ENCODE measurements at places on chromosomes 6 and 20.

DNA sequence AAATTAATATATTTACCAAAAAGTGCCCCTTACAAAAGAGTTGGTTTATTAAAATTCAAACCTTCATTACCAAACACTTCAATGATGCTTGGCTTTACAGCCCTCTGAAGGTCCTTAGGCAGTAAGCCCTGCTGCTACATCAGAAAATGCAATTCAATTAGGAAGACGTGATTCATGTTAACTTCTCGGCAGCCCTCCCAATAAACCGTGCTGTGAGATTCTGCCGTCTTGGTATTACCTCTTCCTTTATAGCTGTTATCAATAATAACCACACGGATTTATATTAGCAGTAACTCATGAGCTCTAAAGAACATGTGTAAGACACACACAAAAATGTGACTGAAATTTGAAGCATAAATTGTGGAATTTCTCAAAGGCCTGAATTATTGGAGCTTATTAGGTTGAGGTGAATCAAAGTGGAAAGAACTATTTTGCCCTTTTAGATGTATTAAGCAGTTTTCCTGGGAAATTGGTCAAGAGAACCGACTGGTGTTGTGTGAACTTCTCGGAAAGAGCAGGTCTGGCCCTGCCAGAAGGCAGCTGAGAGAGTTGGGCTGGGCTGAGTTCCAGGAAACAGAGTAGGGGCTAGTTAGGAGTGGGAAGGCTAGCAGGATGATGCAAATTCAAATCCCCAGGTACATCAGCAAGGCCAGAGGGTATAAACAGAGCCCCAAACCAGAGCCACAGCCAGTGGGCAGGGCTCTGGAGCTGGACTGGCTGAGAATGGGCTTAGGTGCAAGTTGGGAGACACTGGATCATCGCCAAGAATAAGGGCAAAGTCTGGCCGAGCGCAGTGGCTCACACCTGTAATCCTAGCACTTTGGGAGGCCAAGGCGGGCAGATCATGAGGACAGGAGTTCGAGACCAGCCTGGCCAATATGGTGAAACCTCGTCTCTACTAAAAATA, 33.1 kb downstream of the FGD2 start:
- peak; percentile 17 for DNase-seq

GRCh38 chr20:21503345-21503744, 10.5 kb downstream of the NKX2-2 start:
- peak; percentile 42 for DNase-seq

DNA sequence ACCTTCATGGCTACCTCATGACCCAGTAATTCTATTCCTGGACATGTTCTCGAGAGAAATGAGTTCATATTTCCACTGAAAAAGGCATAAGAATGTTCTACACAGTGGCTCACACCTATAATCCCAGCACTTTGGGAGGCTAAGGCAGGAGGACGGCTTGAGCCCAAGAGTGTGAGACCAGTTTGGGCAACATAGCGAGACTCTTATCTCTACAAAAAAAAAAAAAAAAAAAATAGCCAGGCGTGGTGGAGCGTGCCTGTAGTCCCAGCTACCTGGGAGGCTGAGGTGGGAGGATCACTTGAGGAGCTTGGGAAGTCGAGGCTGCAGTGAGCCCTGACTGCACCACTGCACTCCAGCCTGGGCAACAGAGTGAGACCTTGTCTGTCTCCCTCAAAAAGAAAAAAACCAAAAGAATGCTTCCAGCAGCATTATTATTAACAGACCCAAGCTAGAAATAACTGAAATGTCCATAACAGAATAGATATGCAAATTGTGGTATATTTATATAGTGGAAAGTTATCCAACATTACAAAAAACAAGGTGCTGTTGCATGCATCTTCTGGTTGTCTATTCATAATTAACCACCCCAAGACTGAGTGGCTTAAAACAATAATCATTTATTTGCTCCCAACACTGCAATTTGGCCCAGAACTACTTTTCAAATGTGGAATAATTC, 9.4 kb upstream of the RAB44 start:
- no peak for DNase-seq

DNA sequence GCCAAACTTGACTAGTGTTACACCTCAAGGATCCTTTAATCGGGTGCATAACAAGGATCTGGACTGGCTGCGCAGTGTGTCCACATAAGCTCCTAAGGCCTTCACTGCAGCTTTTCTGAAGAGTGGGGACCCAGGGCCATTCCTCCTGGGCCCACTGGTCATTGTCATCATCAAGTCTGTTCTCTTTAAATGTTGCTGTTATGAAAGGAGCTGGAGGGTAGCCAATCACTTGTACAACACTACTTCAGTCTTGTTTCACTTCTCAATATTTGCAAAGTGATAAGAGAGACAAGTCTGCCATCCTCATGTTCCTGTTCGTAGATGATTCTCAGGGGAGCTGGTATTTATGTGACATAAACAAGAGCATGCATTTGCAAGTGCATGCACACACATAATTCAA, 149.8 kb downstream of the SYNDIG1 start:
- DNase-seq: no peak
